ENCODE measurements at places on chromosomes 2 and 18.

DNA sequence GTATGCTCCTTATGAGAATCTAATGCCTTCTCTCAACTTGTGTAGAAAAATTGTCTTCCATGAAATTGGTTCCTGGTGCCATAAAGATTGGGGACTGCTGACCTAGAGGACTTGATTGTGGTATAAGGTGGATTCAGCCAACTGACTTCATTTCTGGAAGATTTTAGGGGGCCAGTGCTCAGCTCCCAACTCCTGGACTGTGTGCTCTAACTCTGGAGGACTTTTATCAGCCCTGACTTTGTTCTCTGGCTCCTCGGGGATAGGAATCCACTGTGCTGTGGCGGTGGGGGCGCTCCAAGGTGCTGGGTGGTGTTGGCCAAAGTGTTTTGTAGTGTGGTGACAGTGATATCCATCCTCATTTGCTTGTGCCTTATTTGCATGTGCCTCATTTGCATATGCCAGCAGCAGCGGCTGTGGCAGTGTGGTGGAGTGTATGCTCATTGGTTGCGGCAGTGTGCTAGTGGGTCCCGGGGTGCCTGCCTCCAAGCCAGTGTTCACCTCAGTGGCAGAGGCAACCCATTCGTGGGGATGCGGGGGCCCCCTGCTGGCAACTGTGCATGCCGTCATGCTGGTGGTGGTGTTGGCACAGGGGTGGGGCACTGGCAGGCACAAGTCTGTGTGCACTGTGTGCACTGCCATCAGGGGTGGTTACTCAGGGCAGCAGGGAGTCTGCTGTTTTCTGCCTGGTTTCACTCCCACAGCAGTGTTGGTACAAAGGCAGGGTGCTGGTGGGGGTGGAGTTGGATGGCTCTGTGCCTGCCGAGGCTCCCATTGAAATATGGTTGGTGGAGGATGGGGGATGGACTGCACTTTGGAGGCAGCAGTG, 19.6 kb downstream of the EHBP1 start:
- peak; percentile 74 for DNase-seq

DNA sequence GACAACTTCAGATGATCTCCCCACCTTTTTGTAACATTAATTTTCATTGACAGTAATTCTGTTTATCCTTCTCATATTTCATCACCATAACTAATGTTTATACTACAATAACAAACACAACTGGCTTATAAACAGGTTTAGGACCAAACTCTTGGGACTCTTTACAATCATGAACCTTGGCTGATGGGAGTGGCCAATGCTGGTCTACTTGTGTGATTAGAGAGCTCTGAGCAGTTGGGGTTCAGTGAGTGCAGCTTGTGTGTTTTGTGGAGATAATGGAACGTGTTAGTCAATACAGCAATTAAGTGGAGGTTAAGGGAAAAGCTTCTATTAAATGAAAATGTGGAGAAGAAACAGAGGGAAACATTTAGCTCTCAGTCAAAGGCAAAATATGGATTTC, 207.1 kb downstream of the SPAG16 start:
- DNase-seq, result no peak

DNA sequence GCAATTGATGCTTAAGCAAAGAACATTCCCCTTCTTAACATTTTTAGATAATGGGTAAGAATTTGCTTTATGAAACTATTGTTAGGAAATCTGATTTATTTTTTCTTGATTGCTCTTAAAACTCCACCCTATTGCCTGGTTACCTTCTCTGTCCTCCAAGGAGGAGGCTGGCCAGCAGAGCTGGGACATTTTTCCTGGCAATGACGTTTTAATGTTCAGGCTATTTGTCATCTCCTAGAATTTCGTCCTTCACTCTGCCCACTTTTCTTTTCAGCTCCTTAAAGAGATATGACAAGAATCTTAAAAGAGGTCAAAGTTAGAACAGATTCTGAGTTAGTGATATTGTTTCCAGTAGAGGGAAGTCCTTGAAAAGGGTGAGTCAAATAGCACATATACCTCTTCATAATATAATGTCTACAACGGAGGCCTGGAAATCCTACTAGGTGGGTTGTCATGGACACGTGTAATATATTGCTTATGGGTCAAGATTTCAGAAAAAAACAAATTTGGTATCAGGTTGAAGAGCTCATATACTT, 141.0 kb downstream of the CMPK2 start:
- DNase-seq, result no peak

DNA sequence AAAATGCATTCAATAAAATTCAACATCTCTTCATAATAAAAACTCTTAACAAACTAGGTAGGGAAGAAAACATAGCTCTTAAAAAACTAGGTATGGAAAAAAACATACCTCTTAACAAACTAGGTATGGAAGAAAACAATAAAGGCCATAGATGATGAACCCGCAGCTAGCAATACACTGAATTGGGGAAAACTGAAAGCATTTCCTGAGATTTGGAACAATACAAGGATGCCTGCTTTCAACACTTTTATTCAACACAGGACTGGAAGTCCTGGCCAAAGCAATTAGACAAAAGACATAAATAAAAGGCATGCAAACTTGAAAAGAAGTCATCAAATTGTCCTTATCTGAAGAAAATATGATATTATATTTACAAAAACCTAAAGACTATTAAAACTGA, 67.8 kb downstream of the NCKAP1 start:
- DNase-seq, result no peak

DNA sequence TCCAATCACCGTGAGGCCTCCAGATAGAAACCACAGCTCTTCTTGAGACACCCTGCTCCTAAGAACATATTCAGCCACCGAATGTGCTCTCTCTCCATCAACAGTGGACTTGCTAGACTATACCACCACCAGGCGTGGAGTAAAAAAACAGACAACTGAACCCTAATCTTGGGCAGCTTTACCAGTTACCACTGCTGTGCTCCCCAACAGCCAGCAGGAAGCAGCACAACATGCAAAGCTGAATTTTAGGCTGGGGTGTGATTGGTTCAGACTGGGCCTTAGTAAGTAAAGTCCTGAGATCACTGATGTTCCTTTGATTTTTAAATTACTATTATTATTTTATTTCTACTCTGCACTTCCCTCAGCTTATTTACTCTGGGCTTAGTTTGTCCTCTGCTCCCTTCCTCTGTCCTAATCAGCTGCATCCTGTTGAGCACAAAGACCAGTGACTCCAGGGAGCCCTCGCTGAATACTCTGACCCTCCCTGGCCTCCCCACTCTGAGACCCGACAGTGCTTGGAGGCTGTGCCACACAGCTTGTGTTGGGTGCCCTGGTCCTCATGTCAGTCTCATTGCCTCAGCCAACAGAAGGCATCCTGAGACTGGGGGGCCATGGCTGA, 21.9 kb downstream of the MRPL35 start:
- peak; percentile 63 for DNase-seq

DNA sequence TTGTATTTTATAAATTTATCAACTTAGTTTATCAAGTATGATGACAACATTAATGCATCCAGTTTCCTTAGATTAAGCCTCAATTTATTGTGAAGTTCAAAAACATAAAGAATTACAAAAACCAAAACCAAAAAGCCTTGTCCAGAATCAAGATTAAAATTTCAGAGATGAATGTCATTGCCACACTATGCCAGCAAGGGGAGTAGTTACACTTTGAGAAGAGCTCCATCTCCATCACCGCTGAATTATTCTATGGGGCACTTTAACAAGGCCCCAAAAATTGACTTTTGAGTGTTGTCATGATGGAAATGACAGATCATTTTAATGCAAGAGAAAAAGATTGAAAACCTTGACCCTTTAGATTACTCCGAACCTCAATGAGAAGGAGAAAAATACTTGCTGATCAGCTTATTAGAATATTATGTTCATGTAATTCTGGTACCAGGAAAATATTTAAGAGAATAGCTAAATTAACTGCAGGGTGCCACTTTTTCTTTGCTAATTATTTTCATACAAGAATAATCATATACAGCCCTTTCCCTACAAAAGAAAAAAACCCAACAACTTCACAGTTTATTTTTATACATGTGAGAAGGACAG, 152.5 kb upstream of the AQP4 start:
- DNase-seq, result peak; percentile 13

GRCh38 chr2:68320118-68320641, 431 bp upstream of the CNRIP1 start:
- DNase-seq, result peak; percentile 73

- DNase-seq, result no peak
Measured at GRCh38 chr18:43886341-43886740, 609.1 kb upstream of the SYT4 start.

DNA sequence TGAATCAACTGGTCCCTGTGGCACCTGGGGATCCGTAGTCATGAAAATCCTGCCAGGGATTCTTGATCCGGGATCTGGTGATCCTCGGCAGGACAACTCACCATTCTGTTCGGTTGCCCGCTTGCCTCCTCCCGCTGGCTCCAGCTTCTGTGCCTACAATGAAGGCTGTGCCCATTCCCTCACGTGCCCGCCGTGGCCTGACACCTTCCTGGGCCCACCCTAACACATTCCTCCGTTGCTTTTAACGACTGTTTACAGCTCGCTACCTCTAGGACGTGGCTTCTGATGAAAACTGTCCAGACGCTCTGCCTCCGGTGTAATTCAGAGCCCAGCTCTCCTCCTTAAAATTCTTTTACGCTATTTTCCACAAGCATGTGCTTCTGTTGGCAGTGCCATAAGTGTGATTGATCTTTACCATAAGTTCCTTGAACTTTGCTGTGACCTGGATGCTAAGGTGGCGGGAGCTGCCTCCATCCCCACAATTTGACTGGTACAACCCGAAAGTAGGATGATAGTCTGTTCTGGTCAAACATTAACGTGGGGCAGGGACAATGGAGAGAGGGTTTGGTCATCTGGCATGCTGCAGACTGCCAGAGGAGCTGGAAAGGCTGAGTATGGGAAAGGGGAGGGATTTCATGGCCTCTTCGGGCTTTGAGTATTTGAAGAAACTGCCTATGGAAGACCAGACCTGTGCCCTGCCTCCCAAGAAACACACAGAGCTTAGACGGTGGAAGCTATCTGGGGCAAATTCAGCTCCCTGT, 206.8 kb upstream of the TNP1 start:
- DNase-seq, result no peak

GRCh38 chr2:95268211-95269035, 5.8 kb upstream of the PROM2 start:
- no peak for DNase-seq

GRCh38 chr2:21279525-21279924, 155.8 kb downstream of the TDRD15 start:
- no peak for DNase-seq

GRCh38 chr2:202944408-202944807, 32.3 kb downstream of the CARF start:
- no peak for DNase-seq

- DNase-seq, result peak; percentile 55
Measured at GRCh38 chr2:201781557-201782051, 871 bp upstream of the ALS2 start.

GRCh38 chr2:42169874-42170521, 845 bp downstream of the EML4 start:
- DNase-seq, result no peak

DNA sequence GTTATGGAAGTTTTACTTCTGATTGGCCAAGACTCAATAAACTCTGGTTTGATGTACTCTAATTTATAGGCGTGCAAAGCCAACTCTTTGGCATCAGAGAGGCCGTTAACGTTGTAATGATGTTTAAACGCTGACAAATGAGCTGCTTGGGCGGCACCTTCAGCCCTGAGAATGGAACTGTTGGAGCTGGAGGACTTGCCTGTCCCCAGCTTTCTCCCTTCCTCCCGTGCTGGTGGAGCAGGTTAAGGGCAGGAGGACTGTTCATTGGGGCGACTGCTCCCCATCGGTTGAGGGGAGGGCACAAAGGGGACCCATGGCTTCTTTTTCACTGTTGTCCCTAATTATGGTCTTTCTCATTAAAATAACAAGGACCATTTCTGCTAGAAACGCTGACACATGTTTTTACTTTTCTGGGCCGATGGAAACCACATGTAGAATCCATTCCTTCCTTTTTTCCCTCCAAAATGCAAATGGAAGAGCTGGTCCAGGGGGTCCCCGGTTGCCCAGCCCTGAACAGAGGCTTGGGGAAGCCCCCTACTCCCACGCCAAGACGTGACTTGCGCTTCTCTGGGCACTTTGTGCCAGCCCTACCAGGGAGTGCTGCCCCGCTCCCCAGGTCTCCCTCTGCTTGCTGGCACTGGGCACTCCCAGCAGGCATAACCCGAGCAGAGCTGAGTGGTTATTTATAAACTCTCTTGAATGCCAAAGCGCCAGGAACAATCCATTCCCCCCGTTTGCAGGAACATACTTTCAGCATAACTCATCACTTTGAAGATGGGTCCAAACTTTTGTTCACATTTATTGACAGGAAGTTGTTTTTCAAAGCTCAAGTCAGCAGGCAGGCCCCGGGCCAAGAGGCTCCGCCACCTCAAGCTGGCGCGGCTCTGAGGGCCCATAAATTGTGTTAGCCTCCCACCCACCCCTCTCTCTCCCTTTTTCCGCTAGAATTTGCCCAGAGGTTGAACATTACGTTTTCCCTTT, 170.1 kb downstream of the ASB1 start:
- DNase-seq, result no peak

DNA sequence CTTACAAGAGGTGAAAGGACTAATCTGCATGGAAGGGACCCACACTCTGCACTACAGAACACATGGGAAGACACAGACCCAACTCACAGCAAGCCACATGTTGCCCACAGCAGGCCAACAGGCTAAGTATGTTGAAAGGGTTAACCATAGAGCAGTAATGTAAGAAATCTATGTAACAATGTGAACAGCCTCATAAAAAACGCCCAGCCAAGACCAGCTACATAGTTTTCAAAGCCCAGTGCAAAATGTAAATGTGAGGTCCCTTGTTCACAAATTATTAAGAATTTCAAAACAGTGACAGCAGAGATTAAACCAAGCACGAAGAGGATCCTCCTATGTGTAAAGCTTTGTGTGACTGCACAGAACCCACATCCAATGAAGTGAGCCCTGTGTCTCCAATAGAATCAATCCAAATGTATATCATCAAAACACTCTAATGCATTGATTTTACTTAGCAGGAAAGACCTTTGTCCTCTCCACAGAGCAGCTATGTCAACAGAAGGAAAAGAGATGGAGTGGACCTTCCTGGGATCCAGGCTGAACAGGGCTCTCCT, 210.1 kb downstream of the AGPS start:
- no peak for DNase-seq

- no peak for DNase-seq
Measured at GRCh38 chr18:37443325-37444055, 122.1 kb downstream of the CELF4 start.

DNA sequence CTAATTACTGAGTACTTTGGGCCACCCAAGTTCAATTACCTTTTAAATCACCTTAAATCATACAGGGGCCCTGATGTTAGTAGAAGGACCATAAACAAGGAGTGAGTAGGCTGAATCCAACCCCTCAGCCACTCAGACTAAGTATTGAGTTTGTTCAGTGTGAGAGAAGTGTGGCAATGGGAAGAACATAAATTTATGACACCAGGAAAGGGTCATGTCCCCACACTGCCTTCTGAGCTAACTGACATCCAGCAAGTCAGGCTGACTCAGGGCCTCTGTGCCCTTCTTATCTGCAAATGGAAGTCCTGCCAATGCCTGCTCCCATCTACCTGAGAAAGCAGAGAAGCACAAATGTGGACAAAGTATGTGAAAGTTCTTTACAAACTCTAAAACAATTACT, 12.9 kb downstream of the PLEKHM3 start:
- no peak for DNase-seq

GRCh38 chr18:70956554-70956953, 667.7 kb downstream of the SOCS6 start:
- DNase-seq, result no peak
